Stimulated activated CD8-positive, alpha-beta memory T cell treated with anti-CD3 and anti-CD28 coated beads, Interleukin-4, amount 100 ng/mL, for 4 hours (primary cell): ENCODE measurements at places on chromosomes 4 and X.

GRCh38 chrX:129743821-129744220, 5.0 kb downstream of the XPNPEP2 start:
- DNase-seq, result no peak

- no peak for DNase-seq
Observed at GRCh38 chrX:112654871-112655270, 24.9 kb downstream of the LHFPL1 start.

DNA sequence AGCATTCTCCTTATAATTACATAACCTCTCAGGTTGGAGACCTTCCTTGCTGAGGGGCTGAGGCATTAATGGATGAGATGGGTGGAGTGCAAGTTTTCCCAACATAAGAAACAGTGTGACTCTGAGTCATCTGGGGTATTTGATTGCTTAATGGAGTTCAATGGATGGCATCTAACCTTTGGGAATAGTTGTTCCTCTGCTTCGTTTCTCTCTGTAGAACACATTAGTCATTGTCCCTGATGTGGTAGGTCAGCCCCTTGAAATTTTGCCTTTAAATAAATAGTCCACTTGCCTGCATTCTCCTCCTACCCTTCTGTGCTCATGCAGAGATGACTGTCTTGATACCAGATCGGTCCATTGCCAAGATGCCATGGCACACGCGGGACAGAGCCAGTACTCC, 38.6 kb downstream of the SLITRK2 start:
- DNase-seq, result no peak

DNA sequence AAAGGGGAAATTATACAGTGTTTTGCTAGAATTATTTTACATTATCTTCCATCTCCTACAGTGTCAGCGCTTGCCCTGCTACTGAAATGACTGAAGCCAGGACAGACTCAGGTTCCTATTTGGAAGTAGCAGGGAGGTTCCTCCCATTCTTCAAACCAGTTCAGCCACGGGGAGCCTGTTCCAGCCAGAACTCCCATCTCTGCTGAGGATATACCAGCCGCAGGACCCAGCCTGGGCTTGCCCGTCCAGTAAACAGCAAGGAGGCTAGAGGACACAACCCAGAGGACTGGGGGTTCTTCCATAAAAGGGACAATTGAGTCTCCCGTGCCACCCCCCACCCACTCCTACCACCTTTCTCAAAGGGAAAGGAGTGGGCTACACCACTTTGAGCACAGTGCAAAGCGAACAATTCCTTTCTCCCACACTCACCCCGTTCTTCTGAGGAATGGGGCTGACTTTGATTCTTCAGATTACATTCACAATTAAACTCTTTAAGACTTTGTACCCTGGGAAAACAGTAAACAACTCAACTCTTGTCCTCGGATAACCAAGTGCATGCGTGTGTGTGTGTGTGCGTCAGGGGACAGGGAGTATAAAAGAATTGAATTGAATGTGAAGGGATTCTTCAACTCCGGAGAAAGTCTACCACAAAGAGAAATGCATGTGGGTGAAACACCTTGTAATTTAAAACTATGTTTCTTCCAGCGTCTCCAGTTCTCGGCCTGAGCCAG, 31.0 kb upstream of the PPARGC1A start:
- no peak for DNase-seq

DNA sequence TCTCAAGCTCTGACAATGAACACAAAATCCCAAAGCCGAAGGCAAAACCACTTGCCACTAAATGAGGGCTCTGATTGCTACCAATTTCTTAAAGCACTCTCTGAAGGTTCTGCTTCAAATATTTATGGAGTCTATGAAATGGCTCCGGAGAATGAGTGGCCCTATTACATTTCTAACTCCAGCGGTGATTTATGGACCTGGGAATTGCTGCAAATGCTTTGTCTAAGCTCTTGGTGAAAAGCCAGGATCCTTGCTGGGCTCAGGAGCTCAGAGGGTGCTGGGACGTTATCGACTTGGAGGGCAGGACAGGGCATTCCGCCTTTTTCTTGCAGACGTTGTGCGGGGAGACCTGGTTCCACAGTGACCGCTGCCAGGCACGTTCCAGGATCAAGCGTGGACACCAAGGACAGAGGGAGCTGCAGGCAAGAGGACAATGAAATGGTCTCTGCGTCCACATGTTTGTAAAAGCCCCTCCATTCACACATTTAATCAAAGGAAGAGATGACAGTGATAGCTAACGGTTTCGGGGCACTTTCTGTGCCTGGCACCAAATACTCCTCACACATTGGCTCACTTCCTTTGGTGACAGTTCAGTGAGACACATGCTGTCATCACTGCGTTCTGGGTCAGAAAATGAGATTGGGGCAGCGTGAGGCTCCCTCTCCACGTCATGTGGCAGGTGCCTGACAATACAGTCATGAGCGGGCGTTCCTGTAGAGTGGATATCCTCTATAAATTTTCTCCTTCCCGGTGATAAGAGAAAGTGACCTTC, 58.8 kb downstream of the C4orf50 start:
- no peak for DNase-seq

- no peak for DNase-seq
Observed at GRCh38 chr4:14863418-14864364, 138.6 kb upstream of the CPEB2 start.

GRCh38 chr4:11590132-11590531, 161.4 kb upstream of the HS3ST1 start:
- DNase-seq, result no peak

DNA sequence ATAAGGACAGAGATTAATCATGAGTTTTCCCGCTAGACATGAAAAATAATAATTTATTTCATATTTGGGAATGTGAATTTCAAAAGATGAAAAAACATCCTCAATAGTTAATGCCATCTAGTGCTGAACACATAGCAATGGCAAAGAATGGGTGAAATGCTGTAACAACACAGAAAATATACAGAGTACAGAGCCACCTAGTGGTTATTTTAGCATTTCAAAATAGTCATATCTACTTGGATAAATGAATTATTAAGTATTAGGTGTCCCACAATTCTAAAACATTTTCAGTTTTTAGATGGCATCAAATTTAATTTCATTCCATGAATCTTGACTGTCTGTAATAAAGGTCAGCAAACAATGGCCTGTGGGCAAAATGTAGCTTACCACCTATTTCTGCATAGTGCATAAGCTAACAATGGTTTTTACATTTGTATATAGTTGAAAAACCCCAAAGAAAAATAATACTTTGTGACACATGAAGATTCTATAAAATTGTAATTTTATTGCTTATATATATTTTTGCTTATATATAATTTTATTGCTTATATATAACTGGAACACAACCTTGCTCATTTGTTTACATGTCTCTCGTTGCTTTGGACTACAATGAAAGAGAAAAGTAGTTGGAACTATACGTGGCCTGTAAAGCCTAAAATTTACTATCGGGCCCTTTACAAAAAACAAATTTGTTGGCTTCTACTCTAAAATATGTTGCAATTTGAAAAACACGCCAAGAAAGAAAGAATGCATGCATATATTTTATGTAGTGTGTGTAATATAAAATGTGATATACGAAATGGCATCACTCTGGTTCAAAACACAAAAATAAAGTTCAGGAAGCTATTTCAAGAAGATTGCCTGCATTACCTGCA, 99.1 kb upstream of the FAM47C start:
- DNase-seq, result no peak

- DNase-seq, result no peak
Observed at GRCh38 chrX:102042372-102043325, 82.8 kb upstream of the TCEAL2 start.

DNA sequence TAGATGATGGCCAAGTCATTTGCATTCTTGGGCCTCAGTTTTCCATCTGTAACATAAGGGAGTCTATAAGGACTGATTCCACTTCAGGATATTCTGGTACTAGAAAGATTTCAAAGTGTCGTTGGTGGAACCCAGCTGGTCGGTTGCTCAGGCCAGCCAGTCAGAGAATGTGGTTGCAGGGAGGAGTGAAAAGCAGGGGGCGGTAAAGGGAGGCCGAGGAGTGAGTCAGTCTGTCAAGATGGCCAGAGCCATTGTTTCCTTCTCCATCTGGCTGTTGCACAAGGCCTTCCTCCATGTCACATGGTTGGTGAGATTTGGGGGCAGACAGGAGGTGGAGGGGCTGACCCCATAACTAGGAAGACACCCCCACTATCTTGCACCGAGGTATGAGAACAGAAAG, 38.2 kb downstream of the STARD8 start:
- DNase-seq, result no peak

GRCh38 chr4:140497405-140497746, 717 bp downstream of the MGAT4D start:
- DNase-seq, result no peak

GRCh38 chr4:83315341-83315870, 19.2 kb downstream of the HPSE start:
- DNase-seq, result no peak

GRCh38 chr4:186204686-186205085, 13.3 kb downstream of the CYP4V2 start:
- no peak for DNase-seq

DNA sequence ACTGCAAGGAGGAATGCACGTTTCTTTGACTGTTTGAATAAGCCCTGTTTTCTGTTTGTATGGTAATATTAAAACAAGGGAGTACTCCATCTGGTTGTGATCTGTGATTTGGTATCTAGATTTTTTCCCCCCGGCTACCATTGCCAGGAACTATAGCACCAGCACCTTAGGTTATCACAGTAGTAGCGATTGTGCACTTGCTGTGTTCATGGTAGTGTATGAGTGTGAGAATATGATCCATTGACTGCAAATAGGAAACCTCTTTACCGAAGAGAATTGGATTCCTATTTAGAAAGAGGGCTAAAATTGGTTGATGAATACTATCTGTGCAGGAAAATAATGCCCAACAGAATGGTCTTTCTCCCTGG, 69.9 kb downstream of the LARP7 start:
- no peak for DNase-seq

DNA sequence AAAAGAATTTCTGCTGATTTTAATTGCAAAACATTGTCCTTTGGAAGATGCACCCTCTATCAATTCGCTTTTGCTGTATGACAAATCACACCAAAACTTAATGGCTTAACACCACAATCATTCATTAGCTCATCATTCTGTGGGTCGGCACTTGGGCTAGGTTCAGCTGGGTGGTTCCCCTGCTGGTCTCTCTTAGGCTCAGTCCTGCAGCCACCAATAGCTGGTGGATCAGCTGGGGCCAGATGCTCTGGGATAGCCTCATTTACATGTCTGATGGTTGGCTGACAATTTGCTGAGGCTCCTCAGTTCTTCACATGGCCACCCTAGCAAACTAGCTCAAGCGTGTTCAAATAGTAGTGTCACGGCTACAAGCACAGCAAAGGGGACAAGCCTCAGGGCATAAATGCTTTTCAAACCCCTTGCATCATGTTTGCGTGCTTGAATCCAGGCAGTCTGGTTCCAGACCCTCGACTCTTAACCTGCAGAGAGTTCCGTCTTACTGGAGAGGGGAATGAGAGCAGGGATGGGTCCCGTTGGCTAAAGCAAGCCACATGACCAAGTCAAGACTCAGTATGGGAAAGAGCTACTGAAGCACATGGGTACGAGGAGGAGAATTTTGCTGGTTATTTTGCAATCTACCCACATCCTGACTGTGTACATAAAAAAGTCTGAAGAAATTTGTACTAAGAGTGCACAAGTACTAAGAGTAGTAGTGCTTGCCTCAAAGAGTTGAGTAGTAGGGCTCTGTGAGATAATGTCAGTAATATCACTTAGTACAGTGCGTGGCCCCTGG, 7.5 kb upstream of the ACSL1 start:
- no peak for DNase-seq

DNA sequence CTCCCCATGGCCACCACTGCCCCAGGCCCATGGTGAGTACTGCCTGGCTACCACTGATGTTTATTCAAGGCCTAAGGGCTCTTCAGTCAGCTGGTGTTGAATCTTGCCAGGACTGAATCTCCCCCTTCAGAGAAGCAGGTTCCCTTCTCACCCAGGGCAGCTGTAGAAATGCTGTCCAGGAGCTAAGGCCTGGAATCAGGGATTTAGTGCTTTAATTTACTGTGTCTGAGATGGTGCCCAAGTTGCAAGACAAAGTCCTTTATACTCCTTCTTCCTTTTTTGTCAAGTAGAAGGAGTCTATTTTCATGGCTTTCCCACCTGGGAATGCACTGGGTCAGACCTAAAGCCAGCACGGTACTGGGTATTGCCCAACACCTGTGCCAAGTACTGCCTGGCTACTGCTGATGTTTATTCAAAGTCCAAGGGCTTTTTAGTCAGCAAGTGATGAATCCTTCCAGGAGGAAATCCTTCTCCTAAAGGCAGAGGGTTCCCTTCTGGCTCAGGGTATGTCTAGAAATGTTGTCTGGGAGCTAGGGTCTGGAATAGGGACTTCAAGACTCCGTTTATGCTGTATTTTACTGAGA, 117.6 kb upstream of the ATOH1 start:
- no peak for DNase-seq

GRCh38 chr4:169492436-169493163, 119.8 kb downstream of the NEK1 start:
- DNase-seq, result no peak
